ENCODE measurements at places on chromosomes 11 and 22.

- no peak for DNase-seq
These were observed 12.8 kb downstream of the ARRB1 start for GRCh38 chr11:75338516-75339208.

DNA sequence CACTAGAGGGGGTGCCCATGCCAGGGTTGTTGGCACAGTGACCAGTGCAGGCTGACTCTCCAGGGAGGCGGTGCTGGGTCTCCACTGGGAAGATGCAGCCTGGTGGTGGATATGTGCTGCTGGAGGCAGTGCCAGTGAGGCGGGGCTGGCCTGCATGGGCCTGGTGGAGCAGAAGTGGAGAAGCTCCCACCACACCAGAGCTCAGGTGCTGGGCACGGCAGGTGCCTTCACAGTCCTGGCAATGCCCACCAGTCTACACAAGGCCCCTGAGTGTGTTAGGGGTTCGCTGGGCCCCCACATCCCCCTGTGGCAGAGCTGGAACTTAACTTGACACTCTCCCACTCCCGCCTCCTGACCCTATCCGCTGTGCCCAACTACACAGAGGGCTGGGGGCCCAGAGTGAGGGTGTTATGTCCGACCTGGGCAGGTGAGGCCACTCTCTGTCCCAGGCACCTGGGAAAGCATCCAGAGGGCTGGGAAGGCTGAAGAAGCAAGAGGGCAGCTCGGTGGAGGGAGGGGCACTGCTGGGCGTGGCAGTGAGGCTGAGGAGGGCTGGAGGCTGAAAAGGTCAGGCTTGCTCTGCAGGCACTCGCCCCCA is 102.4 kb upstream of the B3GAT1 start:
- DNase-seq, result no peak

- no peak for DNase-seq
These were observed 70.3 kb downstream of the KIRREL3 start for GRCh38 chr11:126930091-126930841.

DNA sequence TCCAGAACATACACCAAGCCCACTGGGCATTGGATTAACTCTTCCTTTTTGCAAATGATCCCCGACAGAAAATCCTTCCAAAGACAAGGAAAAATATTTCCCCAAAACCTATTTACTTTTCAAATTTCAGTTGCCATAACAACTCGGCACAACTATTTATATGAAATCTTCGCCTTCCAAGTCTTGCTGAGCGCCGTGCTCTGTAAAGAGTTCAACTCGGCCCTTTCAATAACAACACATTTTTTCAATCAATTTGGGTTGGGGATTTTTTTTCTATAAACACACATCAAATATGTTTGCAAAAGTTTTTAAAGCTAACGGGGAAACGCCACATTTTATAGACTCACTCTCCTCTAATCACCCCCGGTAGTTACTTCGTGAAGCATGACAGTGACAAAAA is 333.8 kb downstream of the MN1 start:
- no peak for DNase-seq

GRCh38 chr22:32480238-32480637 is 5.6 kb downstream of the FBXO7 start:
- DNase-seq, result no peak

- DNase-seq, result no peak
These were observed 68.5 kb upstream of the OPCML start for GRCh38 chr11:133600786-133601185.

DNA sequence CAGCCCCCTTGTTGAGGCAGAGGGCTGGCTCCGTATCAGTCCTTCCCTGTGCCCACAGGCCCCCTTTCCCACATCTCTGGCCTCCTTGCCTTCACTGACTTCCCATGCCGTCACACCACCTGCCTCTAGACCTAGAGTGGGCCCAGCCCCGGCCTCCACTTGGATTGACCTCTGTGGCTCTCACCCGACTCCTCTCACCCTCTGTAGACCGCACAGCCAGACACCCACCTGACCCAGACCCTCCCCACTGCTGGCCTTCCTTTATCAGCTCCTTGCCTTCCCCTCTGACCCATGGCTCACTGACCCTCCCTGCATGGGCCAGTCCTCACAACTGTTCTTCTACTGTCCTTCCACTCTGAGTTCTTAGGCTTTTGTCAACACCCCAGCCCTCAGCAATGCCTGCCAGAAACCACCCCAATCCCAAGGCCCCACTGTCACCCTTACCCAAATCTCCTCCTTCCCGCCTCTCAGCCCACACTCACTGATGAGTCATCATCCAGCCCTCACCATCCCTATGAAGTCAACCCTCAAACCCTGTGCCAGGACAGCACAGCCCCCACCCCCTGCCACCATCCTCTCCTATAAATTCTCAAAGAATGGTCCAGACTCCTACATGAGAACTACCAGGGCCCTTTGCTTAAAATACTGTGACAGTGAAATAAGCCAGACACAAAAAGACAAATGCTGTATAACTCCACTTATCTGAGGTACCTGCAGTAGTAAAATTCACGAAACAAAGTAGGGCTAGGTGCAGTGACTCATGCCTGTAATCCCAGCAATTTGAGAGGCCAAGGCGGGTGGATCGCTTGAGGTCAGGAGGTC is 53.4 kb downstream of the SCGB1A1 start:
- no peak for DNase-seq

- DNase-seq, result no peak
These were observed 134.0 kb upstream of the SORL1-AS1 start for GRCh38 chr11:121586750-121587149.

- no peak for DNase-seq
These were observed 248.0 kb downstream of the ST3GAL4 start for GRCh38 chr11:126603486-126603885.

- DNase-seq, result no peak
These were observed 1.7 kb upstream of the IL10RA start for GRCh38 chr11:117984476-117984875.

DNA sequence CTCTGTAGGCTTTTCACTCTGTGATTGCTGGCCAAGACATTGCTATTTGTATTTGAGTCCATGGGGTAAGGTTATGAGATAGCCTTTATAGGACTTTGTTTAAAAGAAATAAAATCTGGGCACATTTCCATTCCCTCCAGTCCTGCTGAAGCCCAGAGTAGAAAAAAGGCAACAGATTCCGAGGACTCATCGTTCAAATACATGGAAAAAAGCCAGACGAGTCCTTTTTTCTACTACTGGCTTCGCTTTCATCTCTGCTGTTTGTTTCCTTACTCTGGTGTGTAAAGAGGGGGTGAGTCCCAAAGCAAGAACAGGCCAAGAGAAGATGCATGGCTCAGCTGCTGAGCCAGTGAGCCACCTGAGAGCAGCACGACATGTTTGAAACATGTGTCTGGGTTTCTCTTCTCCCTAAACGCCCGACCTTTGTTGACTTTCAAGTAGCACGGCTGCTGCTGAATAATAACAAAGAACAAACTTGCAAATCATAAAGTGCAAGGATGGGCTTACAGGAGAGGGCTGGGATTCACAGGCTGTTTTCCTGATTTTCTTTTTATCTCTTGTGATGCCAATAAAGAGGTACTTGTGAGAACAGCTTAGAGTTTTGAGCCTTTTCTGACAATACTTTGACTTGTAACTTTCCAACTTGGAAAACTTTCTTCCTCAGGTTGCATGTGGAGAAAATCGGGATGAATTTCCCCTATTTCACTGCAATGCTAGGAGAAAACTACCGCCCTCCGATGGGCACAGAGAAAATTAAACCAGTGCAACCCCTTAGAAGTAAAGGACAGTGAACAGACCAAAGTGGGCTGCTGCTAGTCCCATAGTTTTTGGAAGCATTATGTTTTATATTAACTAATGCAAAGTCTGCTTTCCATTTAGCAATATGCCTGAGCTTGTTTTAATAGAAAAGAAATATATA is 195.2 kb upstream of the RAG2 start:
- no peak for DNase-seq

GRCh38 chr11:106695506-106695905 is 322.8 kb downstream of the GUCY1A2 start:
- no peak for DNase-seq

GRCh38 chr11:71311928-71312510 is 59.6 kb upstream of the SHANK2 start:
- no peak for DNase-seq

DNA sequence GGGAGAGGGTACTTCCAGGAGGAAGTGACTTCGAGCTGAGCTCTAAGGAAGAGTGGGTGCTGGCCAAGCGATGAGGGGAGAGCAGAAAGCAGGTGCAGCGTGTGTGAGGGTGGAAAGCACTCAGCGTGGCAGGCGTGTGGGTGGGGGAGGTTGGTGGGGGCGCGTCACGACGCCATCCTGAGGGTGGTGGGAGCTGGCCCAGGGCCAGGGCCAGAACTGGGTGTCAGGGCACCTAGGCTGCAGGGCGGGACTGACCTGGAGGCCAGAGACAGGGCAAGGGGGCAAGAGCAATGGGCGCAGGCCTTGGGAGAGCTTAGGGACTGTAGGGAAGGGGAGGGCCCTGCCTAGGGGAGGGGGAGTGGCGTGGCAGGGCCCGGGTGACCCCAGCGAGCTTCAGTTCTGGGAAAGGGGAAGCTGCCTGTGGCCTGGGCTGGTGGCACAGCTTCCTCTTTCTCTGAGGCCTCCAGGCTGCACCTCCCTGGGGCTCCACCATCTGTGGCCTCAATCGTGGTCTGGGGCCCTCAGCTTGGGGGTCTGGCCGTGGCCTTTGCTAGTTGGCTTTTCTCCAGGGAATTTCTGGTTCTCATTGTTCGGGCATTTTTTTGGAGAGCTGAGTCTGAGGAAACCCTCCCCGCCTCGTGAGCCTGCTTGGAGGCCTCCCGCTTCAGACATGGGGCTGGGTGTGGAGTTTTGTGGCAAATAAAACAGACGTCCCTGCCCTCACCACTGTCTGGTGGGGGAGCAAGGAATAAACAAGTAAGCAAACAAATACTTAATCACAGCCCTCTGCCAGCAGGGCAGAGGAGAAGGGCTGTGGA is 8.9 kb downstream of the RELT start:
- DNase-seq, result no peak

All from activated naive CD4-positive, alpha-beta T cell (primary cell).